ENCODE measurements at places on chromosomes 11 and 22. TPM values are rescaled to one million over a fixed set of nuclear protein-coding genes. Genes with fewer than 3 reads are reported as not detected.

TRPM5 gene
- 0.12 TPM for total RNA-seq

LRRC4C gene
- total RNA-seq: 0.12 TPM

FAM83F gene
- total RNA-seq: not detected

SLCO2B1 gene
- not detected for total RNA-seq

All from pericardium fibroblast (primary cell).